Germinal center (tissue), 1 donor: ENCODE measurements at places on chromosomes 1 and 21.

DNA sequence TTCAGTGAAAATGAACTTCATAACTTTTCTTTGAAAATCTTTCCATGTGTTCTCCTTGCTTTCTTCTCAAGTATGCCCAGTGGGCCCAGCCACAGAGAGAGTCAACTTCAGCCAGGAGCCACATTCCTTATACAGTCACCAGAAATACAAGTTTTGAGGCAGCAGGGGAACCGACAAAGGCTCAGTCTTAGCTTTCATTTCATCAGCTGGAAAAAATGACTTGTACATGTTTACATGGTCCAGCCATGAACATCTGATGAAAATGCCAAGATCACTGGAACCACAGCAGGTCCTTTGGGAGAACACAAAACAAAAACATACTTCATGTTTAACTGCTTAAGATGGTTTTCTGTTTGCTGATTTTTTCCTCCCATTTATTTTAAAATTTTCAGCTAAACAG is 72.5 kb downstream of the SYDE2 start:
- no peak for DNase-seq

DNA sequence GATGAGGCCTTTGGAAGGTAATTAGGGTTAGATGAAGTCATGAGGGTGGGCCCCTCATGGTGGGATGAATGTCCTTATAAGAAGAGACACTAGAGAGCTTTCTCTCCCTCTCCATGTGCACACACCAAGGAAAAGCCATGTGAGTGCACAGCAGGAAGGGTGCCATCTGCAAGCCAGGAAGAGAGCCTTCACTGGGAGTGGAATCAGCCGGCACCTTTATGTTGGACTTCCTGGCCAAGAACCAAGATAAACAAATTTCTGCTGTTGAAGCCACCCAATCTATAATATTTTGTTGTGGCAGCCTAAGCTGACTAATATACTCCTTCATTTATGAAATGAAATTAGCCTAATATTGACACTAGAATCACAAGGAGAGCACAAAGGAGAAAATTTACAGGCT is 38.2 kb upstream of the PKP1 start:
- no peak for DNase-seq

- no peak for DNase-seq
These were observed 47.9 kb downstream of the SRRM1 start for GRCh38 chr1:24691051-24691450.

DNA sequence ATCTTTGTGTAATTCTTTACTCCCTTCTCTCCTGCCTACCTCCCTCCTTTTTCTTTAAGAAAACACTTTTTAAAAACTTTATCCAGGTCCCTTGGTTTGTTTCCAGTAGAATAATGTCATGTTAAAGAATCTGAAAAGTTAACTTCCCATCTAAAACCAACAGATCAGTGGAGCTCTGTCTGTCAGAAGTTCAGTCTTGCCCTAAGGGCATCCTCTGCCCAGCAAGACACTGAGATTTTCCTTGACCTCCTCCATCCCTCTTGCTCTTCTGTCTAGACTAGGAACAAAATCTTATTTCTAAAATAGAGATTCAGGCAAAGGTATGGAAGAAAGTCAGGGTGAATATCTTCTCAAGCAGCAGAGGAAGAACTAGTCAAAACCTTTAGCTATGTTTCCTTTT is 5.7 kb upstream of the GNL2 start:
- no peak for DNase-seq

DNA sequence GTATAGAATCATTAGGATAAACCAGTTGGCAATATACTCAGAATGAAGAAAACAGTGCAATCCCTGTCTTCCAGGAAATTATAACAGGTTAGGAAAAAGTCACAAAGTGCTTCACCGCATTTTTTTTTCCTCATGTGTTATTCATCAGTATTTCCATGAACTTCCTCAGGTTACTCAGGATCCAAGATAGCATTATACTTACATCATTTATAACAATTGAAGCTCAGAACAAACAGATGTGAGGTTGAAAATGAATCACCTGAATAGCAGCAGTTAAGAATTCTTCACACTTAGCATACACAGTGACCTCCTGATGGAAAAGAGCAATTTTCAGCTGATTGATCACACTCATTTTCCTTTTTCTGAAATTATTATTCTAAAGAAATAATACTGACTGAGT is 1040.7 kb upstream of the B3GALT2 start:
- no peak for DNase-seq

- no peak for DNase-seq
These were observed 356.3 kb upstream of the C1orf174 start for GRCh38 chr1:4256351-4256750.

GRCh38 chr1:98496256-98496995 is 165.1 kb upstream of the SNX7 start:
- no peak for DNase-seq

GRCh38 chr21:44874497-44875315 is 1.2 kb upstream of the PTTG1IP start:
- peak; percentile 34 for DNase-seq
